Left renal cortex interstitium (tissue), 4 donors: ENCODE measurements at places on chromosomes 3 and 15. TPM values are rescaled to one million over a fixed set of nuclear protein-coding genes. Genes with fewer than 3 reads are reported as not detected.

GRCh38 chr3:152264378-152264777, 4.4 kb upstream of the MBNL1 start:
- no peak for DNase-seq

DNA sequence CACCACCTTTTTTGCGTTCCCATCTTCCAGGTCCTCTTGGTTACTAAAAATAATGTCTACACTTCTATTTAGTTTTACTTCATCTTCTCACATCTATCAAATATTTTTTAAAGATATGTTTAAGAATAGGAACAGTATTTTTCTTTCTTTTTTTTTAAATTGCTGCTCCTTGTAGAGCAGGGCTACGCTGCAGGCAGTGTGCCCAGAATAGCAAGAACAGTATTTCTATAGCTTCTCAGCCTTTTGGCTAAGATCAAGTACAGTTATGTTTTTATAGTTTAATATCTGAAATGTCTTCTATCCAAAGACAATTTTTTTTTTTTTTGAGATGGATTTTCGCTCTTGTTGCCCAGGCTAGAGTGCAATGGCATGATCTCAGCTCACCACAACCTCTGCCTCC, 73.0 kb downstream of the MYO9A start:
- no peak for DNase-seq

DNA sequence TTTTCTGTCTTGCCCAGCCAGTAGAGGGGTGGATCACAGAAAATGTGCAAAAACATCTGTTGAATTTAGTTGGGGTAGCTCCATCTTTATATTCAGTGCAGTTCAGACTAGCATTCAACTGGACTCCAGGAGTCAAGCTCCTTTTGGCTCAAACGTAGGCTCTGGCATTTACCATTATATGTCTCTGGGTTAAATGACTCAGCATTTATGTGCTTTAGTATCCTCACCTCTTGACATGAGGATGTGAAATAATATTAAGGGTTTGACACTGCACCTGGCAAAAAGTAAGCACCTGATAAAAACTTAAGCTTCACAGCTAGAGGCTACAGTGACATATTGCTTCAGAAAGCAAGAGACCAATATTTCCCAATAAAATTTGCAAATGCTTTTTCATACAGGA, 14.8 kb downstream of the PRC1 start:
- no peak for DNase-seq

- no peak for DNase-seq
These were observed 903 bp upstream of the ZSCAN2 start for GRCh38 chr15:84599906-84600305.

GRCh38 chr3:157046520-157046919, 113.4 kb downstream of the CCNL1 start:
- DNase-seq: no peak

DNA sequence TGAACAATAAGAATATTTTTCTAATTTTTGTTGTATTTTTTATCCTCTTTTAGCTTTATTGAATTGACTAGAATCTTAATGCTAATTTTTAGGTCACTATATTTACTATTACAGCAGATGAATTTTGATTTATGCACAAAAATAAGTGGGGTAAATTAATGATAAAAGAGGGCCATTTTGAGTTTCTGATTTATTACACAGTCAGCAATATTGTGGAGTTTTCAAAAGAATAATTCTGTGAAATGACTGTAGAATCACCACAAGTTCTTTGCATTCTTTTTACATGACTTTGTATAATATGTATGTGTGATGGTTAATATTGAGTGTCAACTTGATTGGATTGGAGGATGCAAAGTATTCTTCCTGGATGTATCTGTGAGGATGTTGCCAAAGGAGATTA, 812.4 kb upstream of the DPPA4 start:
- no peak for DNase-seq

GRCh38 chr3:37287776-37288175, 113.4 kb upstream of the LRRFIP2 start:
- no peak for DNase-seq

DNA sequence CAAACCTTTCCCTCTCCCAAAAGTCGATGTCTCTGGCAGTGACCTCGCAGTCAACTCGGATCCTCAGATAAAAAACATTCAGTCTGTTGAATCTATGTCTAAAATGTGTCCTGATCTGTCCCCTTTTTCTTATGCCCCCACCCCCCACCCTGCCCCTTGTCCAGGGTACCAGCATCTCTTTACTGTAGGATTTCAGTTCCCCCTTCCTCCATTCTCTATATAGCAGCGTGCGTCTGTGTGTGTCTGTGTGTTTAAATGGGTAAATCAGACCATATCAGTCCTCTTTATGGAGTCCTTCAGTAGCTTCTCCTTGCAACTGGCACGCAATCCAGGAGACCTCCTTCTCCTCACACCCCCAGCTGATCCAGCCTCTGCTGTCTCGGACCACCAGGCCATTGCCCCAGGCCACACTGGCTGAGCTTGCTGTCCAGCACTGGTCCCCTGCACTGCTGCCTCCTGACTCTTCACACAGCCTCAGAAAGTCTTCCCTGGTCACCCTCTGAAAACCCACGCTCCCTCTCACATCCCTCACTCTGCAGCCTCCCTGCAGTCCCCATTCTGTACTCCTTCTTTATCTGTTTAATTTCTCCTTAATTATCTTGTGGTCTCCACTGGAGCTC, 1.5 kb downstream of the LRRK1 start:
- no peak for DNase-seq

GRCh38 chr3:197730200-197730599, 6.5 kb downstream of the RUBCN start:
- DNase-seq: no peak

DNA sequence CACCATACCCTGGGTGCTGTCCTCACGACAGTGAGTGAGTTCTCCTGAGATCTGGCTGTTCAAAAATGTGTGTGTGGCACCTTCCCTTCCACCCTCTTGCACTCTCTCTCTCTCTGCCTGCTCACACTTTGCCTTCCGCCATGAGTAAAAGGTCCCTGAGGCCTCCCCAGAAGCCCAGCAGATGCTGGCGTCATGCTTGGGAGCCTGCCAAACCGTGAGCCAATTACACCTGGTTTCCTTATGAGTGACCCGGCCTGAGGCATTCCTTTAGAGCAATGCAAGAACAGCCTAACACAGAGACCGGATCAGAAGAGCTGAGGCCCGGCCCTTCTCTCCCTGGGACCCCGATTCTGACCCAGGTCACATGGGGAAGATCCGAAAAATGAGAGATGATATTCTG, 15.4 kb downstream of the TMEM44 start:
- no peak for DNase-seq

GRCh38 chr3:71132995-71133730, 450.4 kb downstream of the FOXP1 start:
- peak; percentile 38 for DNase-seq

DNA sequence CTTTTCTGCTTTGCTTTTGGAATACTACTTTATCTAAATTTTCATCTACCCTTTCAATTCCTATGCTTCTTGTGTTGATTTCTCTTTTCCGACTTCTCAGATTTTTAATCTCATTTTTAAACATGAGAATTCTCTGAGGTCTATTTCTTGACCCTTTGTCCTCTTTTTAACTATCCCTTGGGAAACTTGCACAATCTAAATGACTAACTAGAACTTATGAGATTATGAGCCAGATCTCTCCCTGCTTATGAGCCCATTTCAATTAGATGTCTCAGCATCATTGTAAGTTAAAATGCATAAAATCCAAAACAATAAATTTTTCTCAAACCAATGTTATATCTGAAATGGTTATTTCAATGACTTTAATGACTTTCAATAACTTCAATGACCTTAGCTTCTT, 296.9 kb upstream of the AGTR1 start:
- no peak for DNase-seq

- no peak for DNase-seq
These were observed 64.2 kb upstream of the TMEM115 start for GRCh38 chr3:50423543-50423942.

GRCh38 chr3:105516972-105517371, 150.3 kb downstream of the ALCAM start:
- DNase-seq: no peak

- DNase-seq: peak; percentile 48
These were observed 55.3 kb upstream of the CA12 start for GRCh38 chr15:63436872-63437375.

DNA sequence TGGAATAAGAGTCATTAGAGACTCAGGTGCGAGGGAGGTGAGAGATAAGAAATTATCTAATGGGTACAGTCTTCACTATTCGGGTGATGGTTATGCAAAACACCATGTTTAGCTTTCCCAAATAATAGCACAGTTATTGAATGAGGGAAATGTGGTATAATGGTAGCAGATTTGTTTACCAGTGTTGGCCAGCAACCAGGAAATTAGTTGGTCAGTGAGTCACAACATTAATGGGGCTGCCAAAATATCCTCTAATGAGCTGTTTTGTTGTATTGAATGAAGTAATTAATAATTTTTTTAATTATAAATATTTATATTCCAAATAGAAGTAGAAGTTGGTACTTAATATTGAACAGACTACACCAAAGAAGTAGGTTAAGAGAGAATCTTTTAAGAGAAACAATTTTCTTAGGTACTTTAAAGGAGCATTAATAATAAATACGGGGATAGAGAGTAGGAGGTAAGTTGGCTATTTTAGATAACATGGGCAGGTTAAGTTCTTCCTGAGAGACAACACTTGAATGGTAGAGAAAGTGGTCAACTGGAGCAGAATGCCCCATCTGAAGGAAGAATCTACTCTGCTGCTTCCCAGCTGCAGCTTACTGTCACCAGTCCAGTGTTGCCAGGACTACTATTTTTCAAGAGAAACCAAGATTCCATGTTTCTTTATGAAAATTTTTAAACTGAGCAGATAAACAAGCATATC, 218.8 kb downstream of the UBE2E2 start:
- DNase-seq: no peak

GRCh38 chr3:126100269-126100633, 16.3 kb upstream of the SLC41A3 start:
- DNase-seq: no peak

DNA sequence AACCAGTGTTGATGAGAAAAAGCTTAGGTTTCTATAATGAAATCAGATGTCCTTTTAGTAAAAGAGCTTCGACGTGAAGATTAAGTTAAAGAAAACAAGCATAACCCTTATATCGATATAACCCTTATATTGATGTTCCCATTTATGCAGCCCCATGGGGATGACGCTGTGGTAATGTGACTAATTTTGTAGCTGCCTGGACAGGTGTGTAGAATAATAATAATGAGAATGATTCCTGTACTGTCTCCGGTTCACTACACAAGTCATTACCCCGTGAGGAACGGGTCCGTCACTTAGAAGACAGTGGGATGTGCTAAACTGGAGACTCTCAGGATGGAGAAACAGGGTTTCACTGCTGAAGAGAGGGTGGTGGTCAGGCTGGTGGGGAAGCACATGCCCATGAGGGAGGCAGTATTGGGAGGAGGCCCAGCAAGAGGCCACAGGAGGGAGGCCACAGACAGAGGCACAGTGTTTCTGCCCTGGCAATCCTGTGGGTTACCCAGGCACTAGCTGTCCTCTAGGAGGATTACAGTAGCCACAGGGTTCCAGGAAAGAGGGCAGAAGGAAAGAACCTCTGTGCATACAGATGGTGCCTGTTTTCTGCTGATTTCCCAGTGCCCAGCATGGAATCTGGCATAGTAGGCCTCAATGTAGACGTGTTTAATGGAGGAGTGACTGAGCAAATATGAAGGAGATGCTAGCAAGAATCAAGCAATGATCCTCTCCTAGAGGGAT, 191.1 kb upstream of the TSC22D2 start:
- DNase-seq: no peak

GRCh38 chr3:135084405-135084804, 289.3 kb downstream of the EPHB1 start:
- no peak for DNase-seq

- no peak for DNase-seq
These were observed 110.1 kb upstream of the GBE1 start for GRCh38 chr3:81871358-81872155.

- DNase-seq: no peak
These were observed 122.3 kb downstream of the ALDH1A2 start for GRCh38 chr15:57943171-57943570.

GRCh38 chr3:121863801-121864200, 28.8 kb downstream of the EAF2 start:
- DNase-seq: no peak

BCL2A1 gene
- 0.96 TPM for polyA plus RNA-seq

GABRB3 gene
- 5.7 TPM for polyA plus RNA-seq

WDR93 gene
- polyA plus RNA-seq: 3.1 TPM

CSTA gene
- polyA plus RNA-seq: 0.63 TPM

C3orf20 gene
- 0.56 TPM for polyA plus RNA-seq

DAZL gene
- not detected for polyA plus RNA-seq

REC114 gene
- polyA plus RNA-seq: 0.18 TPM

GOLGA6A gene
- polyA plus RNA-seq: 0.57 TPM
